ENCODE measurements at places on chromosomes 7 and 10.
A peak's percentile ranks its signal among the peaks of the same experiment; 100 is the strongest.

DNA sequence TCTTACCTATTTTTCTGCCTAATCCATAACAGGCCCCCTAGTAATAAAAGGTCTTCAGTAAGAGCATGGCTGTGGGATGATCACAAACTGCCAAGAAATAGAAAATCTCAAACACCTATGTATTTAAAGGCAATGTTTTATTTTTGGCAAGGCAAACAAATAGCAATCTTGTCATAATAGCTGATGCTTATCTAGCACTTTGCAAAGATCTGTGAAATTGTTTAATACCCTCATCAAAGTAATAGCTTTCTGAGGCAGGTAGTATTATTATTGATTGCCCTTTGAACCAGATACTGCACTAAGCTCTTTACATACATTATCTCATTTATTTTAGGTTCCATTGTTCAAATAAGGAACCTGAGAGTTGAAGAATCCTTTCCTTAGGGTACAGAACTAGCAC, 1.6 kb upstream of the CADPS2 start:
- H3K4me3 ChIP-seq, result no peak overlapping the region
- H3K4me1 ChIP-seq, result peaks cover 4% of the 10 kb centered on the region
- H3K27me3 ChIP-seq, result no peaks in the 10 kb centered on the region
- H3K36me3 ChIP-seq, result no peaks in the 10 kb centered on the region

DNA sequence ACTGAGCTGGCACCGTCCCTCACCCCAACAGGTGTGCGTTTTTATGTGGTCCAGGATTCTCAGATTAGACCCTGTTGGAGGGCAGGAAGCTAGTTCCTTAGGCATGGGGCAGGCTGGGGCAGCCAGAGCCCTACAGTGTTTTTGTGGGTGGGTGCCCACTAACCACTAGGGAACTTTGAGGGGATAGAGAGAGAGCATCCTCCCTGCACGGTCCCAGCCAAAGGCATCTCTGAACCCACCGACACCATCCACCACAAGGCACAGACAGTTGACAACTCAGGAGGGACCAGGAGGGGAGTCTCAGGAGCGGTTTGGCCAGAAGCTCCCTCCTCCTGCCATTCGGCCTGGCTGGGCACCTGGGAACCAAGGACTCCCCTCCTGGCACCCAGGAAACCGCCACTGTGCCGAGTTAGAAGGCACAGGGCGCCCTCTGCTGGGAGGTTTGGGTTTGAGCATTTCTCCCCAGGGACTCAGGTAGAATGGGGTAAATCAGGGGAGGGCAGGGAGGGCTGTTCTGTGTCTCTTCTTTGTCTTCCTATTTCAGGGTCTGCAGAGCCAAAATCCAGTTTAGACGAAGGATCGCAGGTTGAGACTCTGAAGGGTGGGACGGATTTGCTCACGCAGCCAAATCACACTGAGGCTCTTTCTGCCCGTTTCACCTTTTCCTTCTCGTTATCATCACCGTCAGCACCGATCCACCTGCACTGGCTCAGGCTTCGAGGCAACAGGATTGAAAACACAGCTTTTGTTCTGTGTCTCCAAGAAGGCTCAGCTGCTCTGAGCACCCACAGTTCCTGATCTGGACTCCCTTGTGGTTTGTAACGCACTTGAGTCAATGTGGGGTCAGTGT, 84.8 kb upstream of the COL13A1 start:
- H3K36me3 ChIP-seq, result no peaks in the 10 kb centered on the region
- H3K4me1 ChIP-seq, result peaks cover 22% of the 10 kb centered on the region
- DNase-seq, result no peak
- H3K27ac ChIP-seq, result no peak overlapping the region
- H3K4me3 ChIP-seq, result no peak overlapping the region

- no peaks in the 10 kb centered on the region for H3K36me3 ChIP-seq
- DNase-seq, result no peak
- no peak overlapping the region for H3K4me3 ChIP-seq
Observed at GRCh38 chr10:125013529-125013872, 71.6 kb downstream of the ZRANB1 start.

DNA sequence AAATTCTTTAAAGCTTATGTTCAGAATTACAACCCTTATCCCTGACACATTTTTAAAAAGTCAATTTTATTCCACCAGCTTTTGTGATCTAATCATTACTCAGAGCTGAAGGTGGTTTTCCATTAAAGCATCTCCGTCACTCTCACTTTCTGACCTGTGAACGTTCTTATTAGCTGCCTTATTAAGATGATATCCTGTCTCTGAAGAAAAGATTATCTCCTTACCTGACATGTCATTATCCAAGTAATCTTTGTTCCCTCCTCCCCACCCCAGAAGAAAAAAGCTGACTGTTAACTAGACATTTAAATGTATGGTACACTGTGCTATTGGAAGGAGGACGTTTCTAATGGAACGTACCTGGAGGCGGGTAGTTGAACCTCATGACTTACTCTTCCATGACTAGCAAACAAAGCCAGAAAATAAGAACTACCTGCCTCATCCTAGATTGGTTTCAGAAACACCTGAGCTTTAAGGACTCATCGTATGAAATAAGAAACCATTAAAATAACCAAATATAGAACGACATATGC, 708.7 kb downstream of the PARD3 start:
- no peak for DNase-seq
- no peak overlapping the region for H3K4me3 ChIP-seq
- no peaks in the 10 kb centered on the region for H3K27me3 ChIP-seq

- H3K4me1 ChIP-seq, result peaks cover 77% of the 10 kb centered on the region
- no peak overlapping the region for H3K4me3 ChIP-seq
- no peaks in the 10 kb centered on the region for H3K27me3 ChIP-seq
- H3K36me3 ChIP-seq, result no peaks in the 10 kb centered on the region
Observed at GRCh38 chr7:2637505-2638223, 5.9 kb downstream of the TTYH3 start.

DNA sequence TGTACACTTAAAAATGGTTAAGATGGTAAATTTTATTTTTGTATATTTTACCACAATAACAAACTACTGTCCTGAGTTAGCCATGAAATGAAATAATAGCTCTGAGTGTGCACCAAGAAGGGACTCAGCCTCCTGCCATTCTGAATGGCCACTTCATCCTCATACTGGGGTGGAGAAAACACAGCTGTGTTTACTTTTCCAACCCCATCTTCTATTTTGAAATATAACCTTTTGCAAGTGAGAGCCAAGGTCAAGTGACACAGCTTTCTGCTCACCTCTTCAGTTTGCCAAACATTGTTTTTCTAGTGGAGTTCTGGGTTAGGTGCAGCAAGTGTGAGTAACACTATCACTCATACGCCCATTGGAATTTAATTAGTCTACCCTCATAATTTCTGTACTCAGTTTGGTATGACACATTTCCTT, 107.4 kb upstream of the GLCCI1 start:
- no peak overlapping the region for H3K4me3 ChIP-seq
- no peaks in the 10 kb centered on the region for H3K36me3 ChIP-seq
- no peaks in the 10 kb centered on the region for H3K27me3 ChIP-seq
- DNase-seq, result peak; percentile 86

- no peak overlapping the region for H3K27ac ChIP-seq
- H3K4me3 ChIP-seq, result no peak overlapping the region
- H3K4me1 ChIP-seq, result peaks cover 28% of the 10 kb centered on the region
- H3K27me3 ChIP-seq, result no peaks in the 10 kb centered on the region
- no peaks in the 10 kb centered on the region for H3K36me3 ChIP-seq
- peak; percentile 42 for DNase-seq
Observed at GRCh38 chr7:116173051-116174028, 37.0 kb upstream of the TES start.

GRCh38 chr7:135650831-135651573, 11.3 kb upstream of the STMP1 start:
- peak overlapping the region; percentile 11 for H3K27ac ChIP-seq
- H3K27me3 ChIP-seq, result no peaks in the 10 kb centered on the region
- peak; percentile 94 for DNase-seq
- peaks cover 12% of the 10 kb centered on the region for H3K4me1 ChIP-seq

DNA sequence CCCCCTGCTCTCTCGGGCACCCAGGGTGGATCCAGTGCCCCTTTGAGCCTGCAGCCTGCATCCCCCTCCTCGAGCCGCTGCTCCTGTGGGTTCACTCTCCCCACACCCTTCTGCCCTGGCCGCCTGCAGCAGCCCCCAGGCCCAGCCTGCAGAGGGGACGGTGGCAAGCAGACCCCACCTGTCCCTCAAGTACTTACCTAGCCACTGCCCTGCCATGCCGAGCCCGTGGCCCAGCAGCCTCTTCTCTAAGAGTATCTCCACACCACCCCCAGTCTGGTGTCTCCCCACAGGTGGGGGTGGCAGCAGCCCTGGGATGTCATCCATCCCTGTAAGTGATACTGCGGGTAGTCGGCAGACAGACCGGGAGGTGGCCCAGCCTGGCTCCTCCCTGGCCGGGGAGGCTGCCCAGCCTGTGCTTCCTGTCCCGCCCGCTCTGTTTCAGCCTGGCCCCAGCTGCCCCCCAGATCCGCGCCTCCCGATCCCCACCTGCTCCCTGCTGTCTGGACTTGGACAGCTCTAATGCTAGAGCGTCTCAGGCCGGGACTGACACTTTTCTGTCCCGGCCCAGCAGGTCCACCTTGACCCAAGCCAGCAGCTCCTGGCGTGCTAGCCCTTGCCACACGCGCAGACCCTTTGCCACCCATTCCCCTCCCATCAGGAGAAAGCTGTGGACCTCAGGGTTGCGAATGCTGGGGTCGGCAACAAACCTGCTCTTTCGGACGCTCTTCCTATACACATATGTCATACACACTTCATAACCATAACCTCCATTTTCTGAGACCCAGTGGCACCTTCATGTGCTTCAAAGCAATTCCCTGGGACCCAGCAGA, 25.0 kb downstream of the YKT6 start:
- no peak for DNase-seq
- no peak overlapping the region for H3K27ac ChIP-seq

- H3K27ac ChIP-seq, result peak overlapping the region; percentile 76
- peaks cover 37% of the 10 kb centered on the region for H3K4me1 ChIP-seq
- H3K36me3 ChIP-seq, result no peaks in the 10 kb centered on the region
- H3K27me3 ChIP-seq, result no peaks in the 10 kb centered on the region
- peak; percentile 66 for DNase-seq
Observed at GRCh38 chr10:3892440-3893425, 107.7 kb upstream of the KLF6 start.

DNA sequence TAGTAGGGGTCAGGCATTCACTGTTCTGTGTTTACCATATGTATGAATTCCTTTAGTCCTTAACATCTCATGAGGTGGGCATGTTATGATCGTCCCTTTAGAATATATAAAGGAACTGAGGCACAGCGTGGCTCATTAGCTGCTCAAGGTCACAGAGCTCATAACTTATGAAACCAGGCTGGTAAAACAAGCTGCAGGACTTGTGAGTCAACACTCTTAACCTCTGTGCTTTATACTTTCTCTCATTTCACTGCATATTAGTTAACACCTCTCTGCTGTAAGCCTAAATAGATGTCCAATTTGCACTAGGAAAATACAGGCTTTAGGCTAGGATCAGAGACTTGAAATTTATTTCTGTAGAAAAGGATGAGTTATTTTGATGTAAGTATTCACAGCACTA, 180.3 kb upstream of the HDAC9 start:
- H3K4me1 ChIP-seq, result no peaks in the 10 kb centered on the region
- no peak for DNase-seq
- no peak overlapping the region for H3K4me3 ChIP-seq

- no peaks in the 10 kb centered on the region for H3K27me3 ChIP-seq
- no peak overlapping the region for H3K27ac ChIP-seq
Observed at GRCh38 chr10:84935772-84936171, 607.4 kb downstream of the CCSER2 start.

- peaks cover 9% of the 10 kb centered on the region for H3K4me1 ChIP-seq
- H3K36me3 ChIP-seq, result peaks cover 97% of the 10 kb centered on the region
- no peak overlapping the region for H3K27ac ChIP-seq
- no peak overlapping the region for H3K4me3 ChIP-seq
Observed at GRCh38 chr10:74113546-74113945, 37.1 kb downstream of the AP3M1 start.
